ENCODE measurements at places on chromosomes 3 and 15.

DNA sequence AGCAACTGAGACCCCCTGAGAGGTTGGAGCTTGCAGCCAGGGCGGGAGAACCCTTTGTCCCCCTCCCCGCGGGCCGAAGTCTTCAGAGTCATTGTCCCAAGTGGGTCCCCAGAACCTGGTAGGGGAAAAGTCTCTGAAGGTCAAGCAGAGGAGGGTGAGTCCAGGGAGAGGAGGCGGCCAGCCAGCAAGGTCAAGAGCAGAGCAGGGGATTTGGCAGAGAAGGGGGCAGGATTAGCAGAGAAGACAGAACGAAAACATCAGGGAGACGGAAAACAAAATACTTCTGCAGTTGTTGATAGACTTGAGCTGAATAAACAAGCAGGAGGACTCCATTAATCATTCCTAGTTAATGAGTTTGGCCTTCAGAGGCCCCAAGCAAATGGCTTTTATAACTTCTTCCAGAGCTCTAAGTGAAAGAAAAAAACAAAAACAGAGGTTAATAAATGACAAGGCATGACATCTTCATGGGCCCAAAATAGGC is 66.7 kb downstream of the GRIP2 start:
- no peak for DNase-seq

GRCh38 chr15:91318516-91318915 is 218.5 kb downstream of the SV2B start:
- no peak for DNase-seq

DNA sequence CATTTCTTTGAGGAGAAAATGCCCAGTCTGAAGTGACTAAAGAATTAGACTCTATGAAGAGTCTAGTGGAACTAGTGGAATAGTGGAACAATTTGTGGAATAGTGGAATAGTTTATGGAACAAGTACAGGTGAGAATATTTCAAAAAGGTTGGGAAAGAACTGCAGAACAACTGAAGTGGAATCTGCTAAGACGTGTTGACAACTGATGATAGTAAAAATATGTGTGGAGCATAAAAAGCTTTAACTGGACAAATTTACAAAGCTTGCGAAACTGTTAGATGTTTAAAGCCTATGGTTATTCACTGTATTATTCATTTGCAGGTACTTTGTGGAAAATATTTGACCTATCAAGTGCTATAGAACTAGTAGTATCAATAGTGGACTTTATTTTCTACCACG is 164.5 kb downstream of the ADAMTS9 start:
- no peak for DNase-seq

DNA sequence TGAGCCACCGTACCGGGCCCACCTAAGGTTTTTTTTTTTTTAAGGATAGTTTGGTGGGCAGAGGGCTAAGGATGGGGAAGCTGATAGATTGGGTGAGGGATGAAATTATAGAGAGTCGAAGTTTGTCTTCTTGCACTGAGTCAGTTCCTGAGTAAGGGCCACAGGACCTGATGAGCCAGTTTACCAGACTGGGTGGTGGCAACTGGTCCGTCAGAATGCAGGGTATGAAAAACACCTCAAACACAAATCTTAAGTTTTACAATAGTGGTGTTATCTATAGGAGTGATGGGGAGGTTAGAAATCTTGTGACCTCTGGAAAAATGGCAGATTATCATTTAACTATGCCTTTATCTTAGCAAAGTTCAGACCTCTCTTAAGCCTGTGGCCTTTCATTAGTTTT is 2.8 kb downstream of the ZNF860 start:
- DNase-seq, result no peak

DNA sequence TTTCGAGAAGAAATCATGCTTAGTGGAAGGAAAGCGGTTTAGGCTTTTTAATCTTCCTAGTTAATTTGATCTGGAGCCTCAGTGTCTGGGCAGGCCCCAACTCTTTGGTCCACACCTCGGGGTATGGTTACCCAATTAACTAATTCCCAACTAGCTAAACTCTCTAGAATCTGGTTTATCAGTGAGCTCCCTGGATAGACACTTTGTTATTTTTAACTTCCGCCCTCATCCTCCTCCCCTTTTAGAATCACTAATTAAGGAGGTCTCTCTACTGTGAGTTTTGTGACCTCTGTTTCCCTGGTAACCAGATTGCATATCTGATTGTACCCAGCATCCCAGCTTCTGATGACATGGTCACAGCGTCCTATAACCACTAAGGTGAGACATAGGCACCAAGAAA is 112.2 kb downstream of the RARB start:
- no peak for DNase-seq

GRCh38 chr3:146313031-146313745 is 62.3 kb upstream of the PLSCR4 start:
- DNase-seq, result no peak

DNA sequence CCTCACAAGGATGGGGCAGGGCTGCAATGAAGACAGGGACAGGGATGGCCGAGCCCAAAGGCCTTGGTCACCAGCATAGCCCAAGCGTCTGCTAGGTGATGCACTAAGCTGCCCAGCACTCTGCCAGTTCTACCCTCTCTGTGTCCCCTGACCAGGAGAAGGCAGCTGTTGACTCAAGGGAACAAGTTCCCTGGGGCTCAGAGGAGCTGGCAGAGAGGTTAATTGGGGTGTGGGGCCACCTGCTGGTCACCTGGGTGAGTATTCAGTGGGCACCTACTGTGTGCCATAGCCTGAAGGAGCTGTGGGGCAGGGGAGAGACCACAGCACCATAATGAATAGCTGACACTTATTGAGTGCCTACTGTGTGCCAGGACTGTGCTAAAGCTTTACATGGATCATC is 22.0 kb upstream of the DOCK3 start:
- peak; percentile 35 for DNase-seq

DNA sequence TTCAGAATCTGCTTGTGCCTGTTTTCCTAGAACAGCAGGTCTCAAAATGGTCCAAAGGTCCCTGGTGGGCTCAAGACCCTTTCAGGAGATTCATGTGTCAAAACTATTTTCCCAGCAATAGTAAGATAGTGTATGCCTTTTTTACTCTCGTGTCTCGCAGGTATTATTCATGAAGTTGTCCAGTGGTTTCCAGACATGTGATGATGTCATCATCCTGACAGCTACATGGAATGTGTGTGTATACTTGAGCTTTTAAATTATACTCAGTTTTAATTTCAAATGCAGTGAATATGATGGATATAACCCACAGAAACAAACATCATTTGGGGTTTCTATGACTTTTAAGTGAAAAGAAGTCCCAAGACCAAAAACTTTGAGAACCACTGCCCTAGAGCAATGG is 288.6 kb downstream of the NTRK3 start:
- no peak for DNase-seq

- no peak for DNase-seq
Measured at GRCh38 chr3:17050071-17050470, 165.3 kb downstream of the PLCL2 start.

DNA sequence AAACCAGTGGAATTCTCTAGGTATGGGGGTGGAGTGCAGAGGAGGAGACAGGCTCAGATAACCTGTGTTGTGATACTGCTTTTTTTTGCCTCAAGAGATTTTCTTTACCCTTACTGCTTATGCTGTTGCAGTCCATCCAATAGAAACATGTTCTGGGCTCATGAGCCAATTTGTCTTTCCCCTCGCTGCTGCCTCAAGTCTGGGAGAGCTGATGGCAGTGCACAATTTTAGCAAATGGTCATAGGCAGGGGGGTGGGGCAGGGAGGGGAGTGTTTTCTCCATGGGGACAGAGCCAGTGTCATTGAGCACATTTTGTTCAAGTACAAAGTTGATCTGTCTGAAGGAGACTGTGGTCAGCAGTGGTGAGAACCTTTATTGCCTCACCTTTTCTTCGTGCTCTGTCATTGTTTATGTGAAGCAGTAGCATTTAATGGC is 134.9 kb downstream of the MBNL1 start:
- no peak for DNase-seq

- DNase-seq, result no peak
Measured at GRCh38 chr3:151316267-151316991, at the start of gene GPR87. Gene GPR87, minus strand, starts transcription at chr3:151316820. Its CDS starts 16,720 bp downstream, at chr3:151300100.

GRCh38 chr3:179603321-179603720 is 1.1 kb downstream of the MRPL47 start:
- DNase-seq, result no peak

DNA sequence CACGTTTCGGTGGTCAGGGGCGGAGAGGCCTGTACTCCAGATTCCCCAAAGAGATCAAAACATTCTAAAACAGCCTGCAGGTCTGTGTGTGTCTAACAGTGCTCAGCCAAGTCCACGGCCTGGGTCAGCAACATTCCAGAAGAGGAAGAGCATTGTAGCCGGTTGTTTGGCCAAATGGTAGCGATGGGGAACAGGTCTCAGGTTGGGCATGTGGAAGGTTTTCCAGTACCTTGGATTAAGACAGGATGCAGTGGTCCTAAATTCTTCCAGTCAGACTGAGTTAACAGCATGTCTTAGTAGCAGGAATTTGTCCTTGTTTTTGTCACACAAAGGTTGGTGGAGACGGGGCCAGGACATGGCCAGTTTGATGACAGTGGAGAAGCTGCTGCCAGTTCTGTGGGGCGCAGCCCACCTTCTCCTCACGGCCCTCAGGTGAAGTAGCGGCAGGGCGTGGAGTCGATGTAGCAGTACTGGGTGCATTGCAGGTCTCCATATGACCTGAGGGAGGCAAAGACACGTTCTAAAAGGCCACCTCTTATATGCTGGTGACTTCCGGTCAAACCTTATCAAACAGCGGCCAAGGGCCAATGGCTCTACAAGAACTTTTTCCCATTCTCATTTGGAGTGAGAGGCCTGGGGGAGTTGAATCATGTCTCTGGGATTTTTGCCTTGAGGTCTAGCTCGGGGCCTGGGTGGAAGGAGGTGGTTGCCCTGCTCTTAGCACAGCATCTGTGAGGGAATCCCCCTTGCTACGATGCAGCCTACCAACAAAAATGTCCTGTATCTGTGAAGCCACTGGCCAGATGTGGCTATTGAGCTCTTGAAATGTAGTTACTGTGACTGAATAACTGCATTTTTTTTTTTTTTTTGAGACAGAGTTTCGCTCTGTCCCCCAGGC is 24.1 kb downstream of the EAF1 start:
- DNase-seq, result no peak

DNA sequence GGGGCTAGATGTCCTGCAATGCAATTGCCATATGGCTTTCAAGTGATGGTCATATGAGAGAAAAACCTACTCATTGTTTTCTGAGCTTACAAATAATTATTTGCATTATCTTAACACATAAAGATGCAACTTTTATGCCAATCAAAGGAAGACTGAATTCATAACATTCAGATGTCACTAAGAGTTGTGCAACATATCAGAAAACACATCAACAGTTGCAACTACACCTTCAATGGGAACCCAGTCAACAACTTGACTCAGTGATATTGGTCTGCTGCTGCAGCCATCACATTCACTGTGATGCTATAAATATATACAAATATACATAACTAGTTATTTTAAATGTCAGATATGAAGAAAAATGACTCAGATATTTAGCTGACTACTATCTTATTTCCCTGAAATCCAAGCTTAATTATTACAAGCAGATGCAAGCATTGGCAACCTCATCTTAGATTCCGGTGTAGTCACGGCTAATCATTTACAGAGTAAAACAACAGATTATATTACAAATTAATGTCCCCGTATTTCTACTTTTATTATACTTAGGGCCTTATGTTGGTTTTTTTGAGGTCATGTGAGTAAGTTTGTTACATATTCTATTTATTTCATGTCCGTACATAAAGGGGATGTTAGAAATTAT is 23.7 kb downstream of the CNTN3 start:
- no peak for DNase-seq

DNA sequence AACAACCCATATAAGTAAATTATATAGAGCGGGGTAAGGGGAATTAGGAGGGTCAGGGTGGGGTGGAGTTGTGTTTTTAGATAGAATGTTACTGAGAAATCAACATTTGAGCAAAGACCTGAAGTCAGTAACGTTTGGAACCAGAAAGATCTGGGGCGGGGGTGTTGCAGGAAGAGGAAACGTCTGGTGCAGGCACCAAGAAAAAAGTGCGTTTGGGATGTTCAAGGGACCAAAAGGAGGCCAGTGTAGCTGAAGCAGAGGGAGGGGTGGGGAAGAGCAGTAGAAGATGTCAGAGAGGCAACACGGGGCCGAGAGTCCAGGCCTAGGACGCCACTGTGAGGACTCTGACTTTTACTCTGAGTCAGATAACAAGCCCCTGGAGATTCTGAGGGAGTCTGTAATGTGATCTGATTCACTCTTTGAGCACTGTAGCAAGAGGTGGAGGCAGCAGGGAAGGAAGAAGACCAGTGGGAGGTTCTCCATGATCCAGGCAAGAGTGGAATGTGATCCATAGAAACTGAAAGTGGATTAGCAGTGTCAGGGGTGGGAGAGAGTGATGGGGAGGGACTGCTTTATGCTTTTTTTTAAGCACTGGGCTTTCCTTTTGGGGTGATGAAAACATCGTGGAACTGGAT is 179.3 kb upstream of the CHRM5 start:
- DNase-seq, result no peak

- no peak for DNase-seq
Measured at GRCh38 chr3:24190256-24190655, 245.2 kb downstream of the NR1D2 start.

DNA sequence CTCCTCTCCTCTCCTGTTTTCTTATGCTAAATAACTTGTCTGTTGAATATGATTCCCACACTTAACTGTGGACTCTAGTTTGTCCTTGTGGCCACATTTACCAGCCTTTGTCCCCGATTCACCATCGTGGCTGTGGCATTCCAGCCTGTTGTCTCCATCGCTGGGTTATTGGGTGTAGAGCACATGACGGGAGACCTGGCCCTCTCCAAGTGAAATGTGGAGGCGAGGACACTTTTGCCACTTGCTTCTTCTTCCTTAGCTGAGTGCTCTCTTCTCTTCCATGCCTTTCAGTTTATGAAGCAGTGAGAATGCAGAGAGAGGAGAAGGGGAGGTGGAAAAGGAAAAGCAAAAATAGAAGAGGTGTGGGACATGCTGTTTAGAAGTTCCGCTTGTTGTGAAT is 61.5 kb upstream of the SAMMSON start:
- DNase-seq, result no peak

Data from central memory CD4-positive, alpha-beta T cell (primary cell).